ENCODE measurements at places on chromosomes 5 and 9. TPM values are rescaled to one million over a fixed set of nuclear protein-coding genes. Genes with fewer than 3 reads are reported as not detected.

The ELOVL7 gene
- 4.5 TPM for total RNA-seq

The SH3RF2 gene
- total RNA-seq: 0.81 TPM

The ANKRD18A gene
- not detected for total RNA-seq

DNA sequence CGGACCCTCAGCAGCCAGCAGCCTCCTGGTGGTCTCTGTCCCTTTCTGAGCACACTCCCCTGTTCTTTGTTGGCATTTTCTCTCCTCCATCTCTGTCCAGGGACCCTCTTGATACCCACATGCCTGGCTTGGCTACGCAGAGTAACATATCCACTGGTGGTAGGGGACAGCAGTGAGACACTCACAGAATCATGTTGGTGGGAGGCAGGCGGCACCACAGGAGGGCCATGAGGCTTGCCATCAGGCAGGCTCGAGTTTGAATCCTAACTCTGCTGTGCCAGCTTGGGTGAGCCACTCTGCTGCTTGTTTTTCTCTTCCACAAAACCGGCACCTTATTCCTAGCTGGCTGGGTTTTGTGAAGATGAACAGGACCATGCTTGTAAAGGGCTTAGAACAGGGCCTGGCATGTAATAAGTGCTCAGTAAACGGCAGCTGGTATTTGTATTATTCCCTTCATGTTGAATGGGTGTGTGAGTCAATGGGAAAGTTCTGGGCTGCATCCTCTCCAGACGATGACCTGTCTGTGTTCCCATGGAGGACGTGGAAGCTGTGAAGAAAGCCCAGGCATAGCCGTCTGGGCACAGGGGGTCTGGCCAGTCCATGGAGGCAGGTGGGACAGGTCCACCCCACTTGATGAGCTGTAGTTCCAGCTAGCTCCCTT, 2.3 kb downstream of the COL27A1 start:
- H3K27ac ChIP-seq: no peak overlapping the region
- H3K4me1 ChIP-seq: peaks cover 15% of the 10 kb centered on the region
- peaks cover 15% of the 10 kb centered on the region for H3K27me3 ChIP-seq
- no peaks in the 10 kb centered on the region for H3K36me3 ChIP-seq

DNA sequence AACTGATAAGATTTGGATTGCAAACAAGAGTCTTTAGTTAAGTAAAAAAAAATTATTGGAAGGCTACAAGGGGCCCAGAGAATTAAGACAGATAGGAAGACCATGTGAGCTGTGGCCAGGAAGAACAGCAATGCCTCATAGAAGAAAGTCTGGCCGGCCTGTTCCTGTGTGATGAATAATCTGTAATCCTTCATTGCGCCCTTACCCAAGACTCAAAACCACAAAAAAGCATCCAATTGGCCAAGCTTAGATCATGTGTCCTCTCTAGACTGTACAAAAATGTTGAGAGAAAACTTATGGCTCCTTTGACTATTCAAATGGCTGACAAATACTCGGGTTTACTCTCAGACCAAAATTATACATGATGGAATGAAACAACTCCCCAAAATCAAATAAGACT, 1383.5 kb downstream of the PTPRD start:
- no peaks in the 10 kb centered on the region for H3K36me3 ChIP-seq
- no peak overlapping the region for H3K27ac ChIP-seq
- no peaks in the 10 kb centered on the region for H3K4me1 ChIP-seq
- no peak overlapping the region for H3K4me3 ChIP-seq
- no peaks in the 10 kb centered on the region for H3K27me3 ChIP-seq
- DNase-seq: no peak

DNA sequence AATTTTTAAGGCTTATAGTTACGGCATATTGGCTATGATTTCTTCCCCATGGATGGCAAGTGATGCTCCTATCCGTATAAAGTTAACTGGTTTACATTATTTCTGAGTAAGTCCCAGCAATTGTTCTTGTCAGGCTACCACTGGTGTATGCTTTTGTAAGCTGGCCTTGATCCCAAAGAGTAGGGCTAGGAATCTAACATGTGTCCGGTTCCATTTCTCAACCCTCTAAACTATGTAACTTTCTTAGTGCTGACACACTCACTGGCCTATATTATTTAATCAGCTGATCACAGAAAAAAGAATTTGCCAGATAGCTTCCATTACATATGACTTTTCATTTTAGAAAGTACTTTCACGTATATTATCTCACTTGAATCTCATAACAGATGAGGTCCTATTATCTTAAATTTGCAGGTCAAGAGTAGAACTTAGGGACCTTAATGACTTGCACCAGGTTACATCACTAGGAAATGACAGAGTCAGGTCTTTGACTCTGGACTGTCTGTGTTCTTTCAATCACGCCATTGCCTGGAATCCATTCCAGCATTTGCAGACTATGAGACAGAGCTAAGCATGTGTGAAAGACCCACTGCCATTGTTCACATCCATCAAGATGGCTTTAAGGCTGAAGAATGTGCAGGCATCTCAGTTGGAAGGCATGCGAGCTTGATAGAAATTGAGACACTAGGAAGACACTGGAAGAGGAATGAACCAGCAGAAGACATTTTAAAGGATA, 362.9 kb downstream of the ARRDC3 start:
- no peak overlapping the region for H3K27ac ChIP-seq
- no peak overlapping the region for H3K4me3 ChIP-seq
- no peaks in the 10 kb centered on the region for H3K36me3 ChIP-seq
- no peaks in the 10 kb centered on the region for H3K27me3 ChIP-seq
- DNase-seq: no peak
- peaks cover 28% of the 10 kb centered on the region for H3K4me1 ChIP-seq

- DNase-seq: no peak
- no peak overlapping the region for H3K4me3 ChIP-seq
- no peaks in the 10 kb centered on the region for H3K27me3 ChIP-seq
- no peaks in the 10 kb centered on the region for H3K36me3 ChIP-seq
Measured at GRCh38 chr9:127644146-127644827, 32.2 kb downstream of the STXBP1 start.

- no peak overlapping the region for H3K27ac ChIP-seq
- H3K4me1 ChIP-seq: no peaks in the 10 kb centered on the region
- no peaks in the 10 kb centered on the region for H3K27me3 ChIP-seq
- no peaks in the 10 kb centered on the region for H3K36me3 ChIP-seq
- no peak overlapping the region for H3K4me3 ChIP-seq
- DNase-seq: no peak
Measured at GRCh38 chr5:44028226-44028625, 361.0 kb downstream of the FGF10 start.

DNA sequence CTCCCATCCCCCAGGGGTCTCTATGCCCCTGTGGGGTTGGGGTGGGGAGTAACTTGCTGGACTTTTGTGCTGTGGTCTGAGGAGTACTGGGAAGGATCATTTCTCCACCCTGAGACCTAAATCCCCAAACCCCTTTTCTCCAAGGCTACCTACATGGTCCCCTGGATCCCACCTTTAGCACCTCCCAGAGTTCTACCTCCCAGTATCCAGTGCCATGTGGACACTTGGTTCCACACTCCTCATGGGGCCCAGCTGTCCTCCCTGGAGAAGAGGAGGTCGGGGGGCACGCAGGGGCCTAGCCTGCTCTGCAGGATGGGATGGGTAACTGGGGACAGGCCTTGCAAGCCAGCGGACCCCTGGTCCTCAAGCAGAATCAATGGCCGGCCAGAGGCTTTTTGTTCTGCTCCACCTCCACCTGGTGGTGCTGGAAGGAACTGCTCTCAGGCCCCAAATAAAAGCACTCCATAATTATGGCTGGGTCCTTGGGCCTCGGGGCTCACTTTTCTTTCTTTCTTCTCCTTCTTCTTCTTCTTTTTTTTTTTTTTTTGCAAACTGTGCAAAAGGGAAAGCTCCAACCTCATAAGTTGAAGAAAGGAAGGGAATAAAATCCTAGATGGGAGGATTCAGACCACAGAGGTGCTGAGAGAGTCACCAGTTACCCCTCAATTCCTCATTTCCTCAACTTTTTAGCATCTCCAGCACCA, 68.4 kb downstream of the PSD2 start:
- no peaks in the 10 kb centered on the region for H3K36me3 ChIP-seq
- H3K27ac ChIP-seq: peak overlapping the region; percentile 62
- no peaks in the 10 kb centered on the region for H3K27me3 ChIP-seq
- H3K4me3 ChIP-seq: no peak overlapping the region
- H3K4me1 ChIP-seq: peaks cover 12% of the 10 kb centered on the region

- no peaks in the 10 kb centered on the region for H3K36me3 ChIP-seq
- H3K27ac ChIP-seq: no peak overlapping the region
- H3K27me3 ChIP-seq: no peaks in the 10 kb centered on the region
Measured at GRCh38 chr9:98610211-98610610, 98.5 kb downstream of the GABBR2 start.

GRCh38 chr9:92760070-92760469, 4.6 kb downstream of the BICD2 start:
- no peak overlapping the region for H3K4me3 ChIP-seq
- DNase-seq: peak; percentile 94
- H3K4me1 ChIP-seq: peaks cover 8% of the 10 kb centered on the region
- H3K36me3 ChIP-seq: no peaks in the 10 kb centered on the region
- no peak overlapping the region for H3K27ac ChIP-seq
- no peaks in the 10 kb centered on the region for H3K27me3 ChIP-seq

GRCh38 chr5:36202521-36202961, 39.2 kb downstream of the NADK2 start:
- no peaks in the 10 kb centered on the region for H3K27me3 ChIP-seq
- DNase-seq: no peak
- no peak overlapping the region for H3K27ac ChIP-seq
- no peak overlapping the region for H3K4me3 ChIP-seq

- DNase-seq: no peak
- H3K4me1 ChIP-seq: peaks cover 16% of the 10 kb centered on the region
- no peaks in the 10 kb centered on the region for H3K36me3 ChIP-seq
- no peak overlapping the region for H3K27ac ChIP-seq
- H3K4me3 ChIP-seq: no peak overlapping the region
Measured at GRCh38 chr5:1885404-1885755, 2.7 kb upstream of the IRX4 start.

GRCh38 chr5:134968055-134968454, 348 bp downstream of the CATSPER3 start:
- H3K36me3 ChIP-seq: no peaks in the 10 kb centered on the region
- H3K4me1 ChIP-seq: no peaks in the 10 kb centered on the region

GRCh38 chr5:16866795-16867576, 69.1 kb downstream of the MYO10 start:
- no peak for DNase-seq
- H3K27ac ChIP-seq: no peak overlapping the region
- H3K36me3 ChIP-seq: no peaks in the 10 kb centered on the region
- H3K27me3 ChIP-seq: no peaks in the 10 kb centered on the region
- H3K4me3 ChIP-seq: no peak overlapping the region
- H3K4me1 ChIP-seq: no peaks in the 10 kb centered on the region

- H3K4me3 ChIP-seq: no peak overlapping the region
- H3K27me3 ChIP-seq: no peaks in the 10 kb centered on the region
- H3K27ac ChIP-seq: no peak overlapping the region
- no peaks in the 10 kb centered on the region for H3K36me3 ChIP-seq
- no peaks in the 10 kb centered on the region for H3K4me1 ChIP-seq
- DNase-seq: no peak
Measured at GRCh38 chr5:178466342-178466741, 123.9 kb downstream of the COL23A1 start.

DNA sequence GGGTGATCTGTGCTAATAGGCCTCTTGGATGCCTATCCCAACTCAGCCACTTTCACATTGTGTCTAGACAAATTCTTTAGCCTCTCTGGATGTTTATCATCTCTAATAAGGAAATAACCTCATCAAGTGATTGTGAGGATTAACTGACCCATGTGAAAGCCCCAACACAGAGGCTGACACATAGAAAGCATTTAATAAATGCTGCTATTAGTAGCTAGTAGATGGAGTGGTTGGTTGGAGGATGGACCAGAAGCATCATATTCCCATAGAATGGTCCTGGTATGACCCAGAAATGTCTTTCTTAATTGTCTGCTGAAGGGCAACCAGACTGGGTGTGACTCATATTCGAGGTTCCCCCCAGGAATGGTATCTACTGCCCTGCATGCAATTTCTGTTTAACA, 124.4 kb downstream of the PIK3R1 start:
- no peaks in the 10 kb centered on the region for H3K27me3 ChIP-seq
- H3K4me1 ChIP-seq: peaks cover 17% of the 10 kb centered on the region

All from adrenal gland (tissue), 19 donors.